Stimulated activated CD4-positive, alpha-beta T cell treated with anti-CD3 and anti-CD28 coated beads, TNF-alpha, amount 100 ng/mL, for 1 hour (primary cell): ENCODE measurements at places on chromosomes 2 and 18.

DNA sequence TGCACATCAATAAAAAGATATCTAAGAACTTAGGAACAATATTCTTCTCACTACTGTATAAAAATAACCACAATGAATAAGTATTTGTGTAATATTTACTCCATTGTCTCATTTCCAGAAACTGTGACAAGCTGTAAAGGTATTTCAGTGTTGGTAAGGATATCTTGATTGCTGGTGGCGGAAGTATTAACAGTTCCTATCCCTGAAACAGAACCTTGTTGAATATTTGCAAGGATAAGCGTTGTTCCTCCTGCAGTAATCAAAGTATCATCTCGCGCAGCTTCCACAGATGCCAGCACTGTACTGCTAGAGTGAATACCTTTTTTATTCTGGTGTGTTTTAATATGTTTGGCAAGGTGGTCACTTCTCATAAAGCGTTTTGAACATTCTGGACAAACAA lies 55.3 kb downstream of the SP3 start:
- no peak for DNase-seq

- DNase-seq, result no peak
Measured at GRCh38 chr2:72212486-72212855, 64.8 kb upstream of the CYP26B1 start.

GRCh38 chr2:119028327-119029174 lies 86.6 kb downstream of the MARCO start:
- DNase-seq, result no peak

DNA sequence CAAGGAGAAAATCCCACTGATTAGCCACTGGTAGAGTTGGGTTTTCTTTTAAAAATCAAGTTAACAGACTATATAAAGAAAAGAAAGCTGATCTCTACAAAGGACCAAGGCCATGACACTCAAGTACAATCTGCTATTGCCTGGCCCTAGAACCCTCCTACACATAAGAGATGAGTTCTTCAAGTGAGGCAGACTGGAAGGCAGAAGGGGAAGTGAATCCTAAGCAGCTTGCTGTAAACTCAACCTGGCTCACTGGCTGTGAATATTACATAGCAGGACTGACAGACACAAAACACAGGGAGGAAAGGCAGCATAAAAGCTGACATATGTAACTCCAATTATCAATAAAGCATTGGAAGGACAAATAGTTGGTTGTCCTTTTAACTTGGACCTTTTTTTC lies 65.4 kb downstream of the TRIP12 start:
- no peak for DNase-seq

GRCh38 chr2:18987592-18988073 lies 370.8 kb downstream of the OSR1 start:
- DNase-seq, result no peak

- no peak for DNase-seq
Measured at GRCh38 chr18:74063023-74063422, 84.6 kb downstream of the FBXO15 start.

GRCh38 chr2:119190321-119191111 lies 32.0 kb upstream of the C1QL2 start:
- no peak for DNase-seq

GRCh38 chr2:54523324-54523959 lies 67.3 kb downstream of the SPTBN1 start:
- no peak for DNase-seq

DNA sequence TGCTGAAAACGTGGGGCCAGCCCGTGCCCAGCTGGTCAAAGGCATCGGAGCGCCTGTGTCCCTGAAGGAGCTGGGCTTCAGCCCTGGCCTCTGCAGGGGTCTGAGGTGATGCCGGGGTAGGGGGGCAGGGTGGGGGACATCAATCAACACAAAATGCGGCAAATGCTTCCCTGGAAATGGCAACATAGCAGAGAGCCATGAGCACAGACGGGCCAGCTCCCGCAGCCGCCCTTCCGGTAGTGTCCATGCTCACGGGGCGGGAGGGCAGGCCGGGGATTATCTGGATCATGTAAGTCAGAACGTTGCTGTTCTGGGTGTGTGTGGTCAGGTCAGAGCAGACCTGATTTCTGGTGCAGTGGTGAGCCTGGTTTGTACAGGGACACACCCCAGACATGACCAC lies 56.5 kb upstream of the TWIST2 start:
- DNase-seq, result no peak

DNA sequence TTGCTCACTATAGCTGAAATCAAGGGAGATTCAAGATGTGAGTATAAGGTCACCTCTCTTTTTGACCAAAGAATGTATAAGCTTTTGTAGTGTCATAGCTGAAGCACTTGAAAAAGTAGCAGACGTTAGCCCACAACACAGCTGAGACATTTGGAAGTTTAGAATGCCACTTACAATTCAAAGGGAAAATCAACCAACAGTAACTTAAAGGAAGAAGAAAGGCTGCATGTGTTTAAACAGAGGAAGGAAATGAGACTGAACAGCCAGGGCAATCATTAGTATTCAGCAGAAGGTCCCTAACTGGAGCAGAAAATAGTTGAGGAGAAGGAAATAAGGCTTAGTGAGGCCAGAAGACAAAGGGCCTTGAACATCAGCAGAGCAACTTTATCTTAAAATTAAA lies 23.5 kb upstream of the SCG2 start:
- DNase-seq, result no peak

- no peak for DNase-seq
Measured at GRCh38 chr2:38652431-38653273, 13.3 kb upstream of the GALM start.

- DNase-seq, result no peak
Measured at GRCh38 chr2:228786901-228787300, 484.2 kb downstream of the PID1 start.

- no peak for DNase-seq
Measured at GRCh38 chr2:112454586-112454985, 21.1 kb upstream of the RGPD8 start.

- no peak for DNase-seq
Measured at GRCh38 chr2:222707689-222708273, 36.3 kb downstream of the MOGAT1 start.

- DNase-seq, result no peak
Measured at GRCh38 chr18:74513883-74514205, 17.7 kb downstream of the CNDP2 start.

- no peak for DNase-seq
Measured at GRCh38 chr2:168730344-168730743, 72.1 kb upstream of the NOSTRIN start.

DNA sequence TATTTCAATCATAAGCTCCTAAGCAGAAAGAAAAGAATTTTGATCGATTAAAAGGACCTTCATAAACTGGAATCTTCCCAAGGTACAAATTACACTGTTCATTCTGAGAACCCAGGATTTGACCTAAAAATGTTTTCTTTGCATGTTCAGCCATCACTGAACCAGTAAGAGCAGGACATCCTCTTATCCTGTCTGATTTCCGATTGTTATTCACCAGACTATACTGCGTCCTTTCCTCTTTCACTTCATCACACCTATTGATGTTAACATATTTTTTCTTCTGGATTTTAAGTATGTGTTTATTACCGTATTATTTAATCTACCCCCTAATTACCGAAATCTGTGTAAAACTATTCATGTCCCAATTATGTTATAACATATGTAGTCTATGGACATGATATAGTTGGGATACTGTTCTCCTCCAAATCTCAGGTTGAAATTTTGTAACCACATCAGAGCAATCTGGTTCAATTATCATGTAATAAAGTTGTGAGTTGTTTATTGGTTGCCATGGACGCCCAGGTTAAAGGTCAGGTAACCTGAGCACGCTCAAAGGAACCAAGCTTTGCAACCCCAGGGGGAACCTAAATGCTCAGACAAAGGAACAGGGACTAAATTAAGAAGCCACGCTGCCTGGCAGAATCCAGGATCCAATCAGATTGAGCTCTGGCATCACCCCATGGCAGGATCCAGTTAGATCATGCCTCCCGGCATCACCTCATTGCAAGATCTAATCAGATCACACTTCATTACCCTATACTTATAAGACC lies 11.6 kb upstream of the TBC1D8 start:
- DNase-seq, result no peak

DNA sequence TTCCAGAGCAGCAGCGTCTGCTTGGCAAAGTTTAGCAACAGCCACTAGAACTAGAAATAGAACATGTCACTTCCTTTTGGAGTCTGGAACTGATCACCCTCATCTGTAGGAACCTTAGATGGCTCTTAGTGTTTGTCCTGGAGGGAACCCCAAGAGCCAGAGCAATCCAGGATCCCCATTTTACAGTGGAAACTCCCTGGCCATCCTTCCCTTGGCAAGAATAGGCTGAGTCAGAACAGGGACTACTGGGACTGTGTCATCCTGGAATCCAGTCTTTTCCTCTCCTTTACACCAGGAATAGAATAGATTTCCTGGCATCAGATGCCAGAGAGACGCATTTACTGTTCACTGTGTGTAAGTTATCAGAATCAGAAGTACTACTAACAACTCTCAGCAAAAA lies 33.2 kb upstream of the GRHL1 start:
- DNase-seq, result no peak

DNA sequence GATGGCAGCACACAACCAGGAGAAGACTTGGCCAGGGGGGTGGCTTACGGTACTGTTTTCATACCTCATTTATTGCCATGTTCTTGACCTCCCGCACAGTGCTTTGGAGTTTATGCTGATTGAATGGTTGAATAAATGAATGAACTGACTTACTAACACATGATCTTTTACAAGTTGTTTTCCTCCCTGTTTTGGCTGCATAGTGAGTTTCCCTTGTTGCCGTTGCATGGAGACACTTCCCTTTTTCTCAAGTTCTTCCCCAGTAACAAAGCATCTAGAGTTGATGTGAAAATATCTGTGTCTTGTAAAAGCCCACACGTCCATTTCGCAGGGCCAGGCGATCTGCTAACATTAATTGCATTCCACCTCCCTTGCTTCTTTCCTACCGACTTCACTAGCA lies 35.7 kb upstream of the RAB1A start:
- no peak for DNase-seq

DNA sequence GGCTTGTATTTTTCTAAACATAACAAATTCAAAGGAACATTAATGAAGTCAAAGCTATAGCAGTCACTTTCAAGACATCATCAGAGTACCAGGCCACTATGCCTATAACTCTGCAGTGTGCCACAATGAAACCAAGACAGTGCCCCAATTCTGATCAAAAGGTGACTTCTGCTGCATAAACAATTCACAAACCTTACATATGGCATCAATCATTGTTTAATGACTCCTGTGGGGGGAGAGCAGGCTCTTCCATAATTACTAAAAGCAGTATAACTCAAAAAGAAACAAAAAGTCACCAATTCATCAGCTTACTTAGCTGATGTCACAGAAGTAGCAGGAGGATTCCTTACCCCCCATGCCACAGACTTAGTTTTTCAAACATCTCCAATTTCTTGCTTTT lies 15.5 kb downstream of the LPIN2 start:
- no peak for DNase-seq

DNA sequence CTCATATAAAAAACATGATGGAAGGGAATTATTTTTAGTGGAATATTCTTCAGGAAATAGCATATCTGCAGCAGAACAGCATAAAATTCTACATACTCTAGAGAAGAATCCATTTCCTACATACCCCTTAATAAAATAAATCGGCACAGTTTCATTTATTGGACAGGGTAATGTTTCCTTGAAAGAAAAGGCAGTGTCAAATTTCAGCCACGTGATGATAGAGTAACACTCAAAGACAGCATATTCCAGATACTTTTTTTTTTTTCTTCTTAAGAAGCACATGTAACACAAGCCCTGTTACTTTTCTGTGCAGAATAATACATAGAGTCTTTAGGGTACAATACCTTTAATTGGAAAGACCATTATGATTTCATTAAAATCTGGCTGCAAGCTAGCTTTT lies 204.4 kb downstream of the SRBD1 start:
- DNase-seq, result no peak

GRCh38 chr2:63218800-63219526 lies 168.3 kb downstream of the OTX1 start:
- DNase-seq, result no peak

DNA sequence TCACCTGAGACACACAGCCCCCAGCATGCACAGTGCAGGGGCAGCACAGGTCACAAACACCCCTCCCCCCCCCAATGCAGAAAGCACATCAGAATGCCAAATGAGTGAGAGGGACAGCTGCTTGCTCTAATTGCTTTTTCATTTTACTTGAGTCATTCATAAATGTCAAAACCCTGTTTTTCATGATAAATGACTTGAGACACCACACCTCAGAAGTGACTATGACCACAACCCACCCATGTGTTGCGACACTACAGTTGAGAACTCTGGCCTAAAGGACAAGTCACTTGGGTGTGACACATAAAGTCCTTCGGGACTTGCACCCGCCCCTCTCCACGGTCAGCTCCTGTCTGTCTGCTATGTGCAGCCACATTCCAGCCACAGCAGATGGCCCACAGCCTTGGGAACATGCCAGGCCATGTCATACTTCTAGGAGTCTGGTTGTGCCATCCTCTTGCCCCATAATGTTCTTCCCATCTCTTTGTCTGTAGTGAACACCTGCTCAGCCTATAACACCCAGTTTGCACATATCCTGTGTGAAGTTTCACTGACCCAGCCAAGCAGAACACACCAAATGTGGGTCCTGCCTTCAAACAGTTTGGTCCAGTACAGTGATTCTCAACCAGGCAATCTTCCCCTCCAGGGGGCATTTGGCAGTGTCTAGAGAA lies 30.2 kb upstream of the RIOK3 start:
- no peak for DNase-seq

GRCh38 chr2:215880970-215881369 lies 132.4 kb downstream of the MREG start:
- DNase-seq, result no peak

DNA sequence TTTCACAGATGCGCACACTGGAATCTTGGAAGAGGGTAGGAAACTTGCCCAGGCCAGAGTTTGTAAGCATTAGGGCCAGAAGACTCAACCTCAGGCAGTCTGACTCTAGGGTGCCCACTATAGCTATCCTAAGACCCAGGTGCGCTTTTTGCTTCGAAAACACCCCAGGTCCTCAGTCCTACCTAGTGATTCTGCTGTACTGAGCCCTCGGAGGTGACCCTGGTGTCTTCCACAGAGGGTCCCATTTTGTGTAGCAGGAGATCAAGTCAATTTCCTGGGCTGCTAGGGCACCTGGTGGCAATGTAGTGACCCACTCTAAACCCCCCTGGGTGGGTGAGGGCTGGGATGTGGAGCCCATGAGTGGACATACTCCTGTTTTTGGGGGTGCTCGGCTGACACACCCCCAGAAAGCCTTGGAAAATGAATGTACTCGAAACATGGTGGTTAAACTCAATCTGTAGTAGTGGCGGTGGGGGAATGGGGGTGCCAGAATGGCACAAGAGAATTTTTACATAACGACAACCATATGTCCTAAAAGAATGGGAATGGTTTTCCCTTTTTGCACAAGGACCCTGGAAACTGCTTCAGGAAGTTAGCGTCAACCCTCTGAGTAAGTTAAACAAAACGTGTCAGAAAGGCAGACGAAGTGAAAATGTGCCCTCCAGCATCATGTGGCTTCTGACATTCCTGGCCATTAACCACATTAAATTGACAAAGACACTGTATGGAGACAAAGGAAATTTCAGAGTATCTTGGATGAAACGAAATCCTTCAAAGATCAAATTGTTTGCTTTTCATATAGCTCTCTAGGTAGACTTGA lies 218.0 kb upstream of the COPS8 start:
- no peak for DNase-seq
